Transverse colon (tissue), 4 donors: ENCODE measurements at places on chromosomes 6 and 20. TPM values are rescaled to one million over a fixed set of nuclear protein-coding genes. Genes with fewer than 3 reads are reported as not detected.

Gene CALHM6
- total RNA-seq: 3.3 TPM

Gene ARFGEF3
- 6.7 TPM for total RNA-seq

Gene TFAP2A
- not detected for total RNA-seq

Gene KHDC1L
- not detected for total RNA-seq

Gene PGM3
- 291 TPM for total RNA-seq

Gene GABRR1
- total RNA-seq: not detected

Gene TSBP1
- not detected for total RNA-seq

Gene PHACTR1
- total RNA-seq: 1.6 TPM

Gene FKBP1C
- total RNA-seq: not detected

Gene SLC52A3
- 10.8 TPM for total RNA-seq

Gene ADGRF1
- 1.2 TPM for total RNA-seq

Gene DNAH8
- not detected for total RNA-seq

Gene ZNF311
- 1.9 TPM for total RNA-seq

DNA sequence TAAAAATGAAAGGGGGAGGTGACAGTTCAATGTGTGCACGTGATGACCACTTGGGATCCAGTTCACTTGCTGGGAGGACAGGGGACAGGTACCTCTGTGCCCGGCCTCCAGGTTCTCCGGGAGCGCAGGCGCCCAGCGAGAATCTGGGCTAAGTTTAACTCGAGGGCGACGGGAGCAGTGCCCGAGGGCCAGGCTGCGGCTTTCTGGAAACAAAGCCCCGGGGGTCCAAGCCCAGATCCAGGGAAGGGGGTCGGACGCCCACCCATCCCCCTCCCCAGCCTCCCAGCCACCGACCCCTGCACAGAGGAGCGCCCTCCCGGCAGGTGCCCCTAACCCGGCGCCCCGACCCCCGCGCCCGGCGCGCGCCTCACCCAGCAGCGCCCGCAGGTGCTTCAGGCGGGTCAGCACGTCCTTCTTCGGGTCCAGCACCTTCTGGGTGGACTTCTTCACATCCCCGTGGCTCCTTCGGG is 405 bp downstream of the RALGAPA2 start:
- H3K4me1 ChIP-seq: peaks cover 17% of the 10 kb centered on the region
- peak overlapping the region; percentile 89 for H3K4me3 ChIP-seq
- H3K36me3 ChIP-seq: no peaks in the 10 kb centered on the region
- no peaks in the 10 kb centered on the region for H3K27me3 ChIP-seq

DNA sequence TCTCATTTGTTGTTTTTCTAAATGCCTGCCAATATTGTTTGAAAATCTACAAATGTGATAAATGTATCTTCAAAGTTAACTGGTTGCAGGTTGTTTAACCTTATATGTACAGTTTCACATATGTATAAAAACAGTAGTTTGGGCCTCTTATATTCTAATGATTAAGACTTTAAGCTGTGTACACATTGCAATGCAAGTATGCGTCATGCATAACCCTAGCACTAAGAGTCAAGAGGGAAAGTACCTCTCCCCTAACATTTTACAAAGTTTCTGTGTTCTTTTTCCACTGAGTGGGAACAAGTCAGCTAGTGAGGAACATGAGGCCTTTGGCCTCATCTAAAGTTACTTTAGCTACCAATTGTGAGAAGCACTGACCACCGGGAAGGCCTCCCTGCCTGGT is 25.7 kb upstream of the MICB start:
- H3K36me3 ChIP-seq: no peaks in the 10 kb centered on the region
- DNase-seq: no peak
- H3K27me3 ChIP-seq: no peaks in the 10 kb centered on the region
- no peaks in the 10 kb centered on the region for H3K4me1 ChIP-seq
- no peak overlapping the region for H3K27ac ChIP-seq

DNA sequence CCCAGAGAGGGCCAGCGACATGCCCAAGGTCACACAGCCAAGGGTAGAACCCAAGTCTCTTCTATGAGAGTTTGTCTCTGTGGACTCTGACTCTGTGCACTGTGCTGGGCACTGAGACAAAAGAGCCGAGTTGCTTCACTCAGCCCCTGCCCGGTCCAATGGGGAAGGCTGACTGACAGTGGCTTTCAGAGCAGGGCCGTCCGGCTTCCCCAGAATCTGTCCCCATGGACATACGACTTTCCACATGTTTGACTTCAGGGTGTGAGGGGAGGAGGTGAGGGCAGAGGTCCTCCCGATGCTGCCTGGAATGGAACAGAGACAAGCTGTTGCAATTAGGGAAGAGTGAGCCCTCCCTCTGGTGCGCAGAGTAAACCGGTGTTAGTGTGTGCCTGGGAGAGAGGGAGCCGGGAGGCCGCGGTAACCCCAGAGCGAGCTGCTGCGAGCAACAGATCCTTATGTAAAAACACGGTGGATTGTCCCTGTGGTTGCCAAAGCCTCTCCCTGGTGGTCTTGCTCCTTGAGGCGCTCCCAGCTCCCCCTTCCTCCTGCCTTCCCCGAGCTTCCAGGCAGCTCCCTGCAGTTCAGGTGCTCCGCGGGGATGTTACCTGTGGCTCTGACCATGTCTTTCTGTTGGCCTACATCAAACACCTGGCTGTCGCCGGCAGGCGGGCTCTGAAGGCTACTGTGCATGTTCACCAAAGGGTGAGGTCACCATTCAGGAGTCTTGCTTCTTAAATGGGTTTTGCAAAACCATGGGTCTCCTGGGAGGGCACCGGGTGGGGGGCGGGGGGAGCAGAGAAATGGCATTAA is 672 bp downstream of the SIRPA start:
- peak overlapping the region; percentile 46 for H3K4me3 ChIP-seq
- peak overlapping the region; percentile 90 for H3K27ac ChIP-seq

DNA sequence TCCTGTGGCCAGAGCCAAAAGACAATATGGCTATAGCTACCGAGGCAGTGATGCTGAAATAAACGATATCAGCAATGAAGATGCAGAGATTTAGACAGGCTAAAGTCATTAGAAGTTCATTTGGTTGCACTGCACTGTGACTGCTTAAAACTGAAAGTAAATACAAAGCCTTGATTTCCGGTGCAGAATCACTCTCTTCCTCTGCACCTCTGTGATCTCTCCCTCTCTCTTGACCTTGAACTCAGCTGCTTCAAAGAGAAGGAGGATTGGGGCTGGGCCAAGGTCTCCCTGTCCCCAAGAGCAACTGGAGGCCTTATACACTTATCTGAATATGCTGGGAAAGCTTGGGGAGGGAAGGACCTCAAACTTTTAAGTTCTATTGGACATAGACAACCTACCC is 34.6 kb upstream of the SPACA1 start:
- H3K4me1 ChIP-seq: peaks cover 8% of the 10 kb centered on the region
- H3K27ac ChIP-seq: no peak overlapping the region
- H3K4me3 ChIP-seq: no peak overlapping the region

GRCh38 chr6:2715737-2716136 is 35.0 kb downstream of the MYLK4 start:
- no peaks in the 10 kb centered on the region for H3K27me3 ChIP-seq
- DNase-seq: no peak
- H3K27ac ChIP-seq: peak overlapping the region; percentile 51
- no peaks in the 10 kb centered on the region for H3K36me3 ChIP-seq

DNA sequence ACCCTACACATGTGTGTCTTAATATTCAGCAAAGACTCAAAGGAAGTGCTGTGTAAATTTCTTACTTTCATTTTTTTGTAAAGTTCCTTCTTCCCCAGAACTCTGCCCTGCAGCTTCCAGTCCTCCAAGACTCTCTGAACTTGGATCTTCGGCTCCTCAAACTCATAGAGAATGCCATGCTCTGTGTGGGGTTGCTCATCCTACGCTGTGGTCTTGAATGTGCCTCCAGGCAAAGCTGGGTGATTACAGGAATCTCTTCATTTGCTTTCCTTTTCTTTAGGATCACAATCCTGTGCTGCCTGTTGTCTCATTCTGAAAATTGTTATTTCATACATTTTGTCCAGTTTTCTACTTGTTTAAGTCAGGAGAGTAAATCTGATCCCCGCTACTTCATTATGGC is 14.5 kb upstream of the CDC5L start:
- no peaks in the 10 kb centered on the region for H3K36me3 ChIP-seq
- H3K4me1 ChIP-seq: no peaks in the 10 kb centered on the region
- peaks cover 5% of the 10 kb centered on the region for H3K27me3 ChIP-seq
- no peak overlapping the region for H3K27ac ChIP-seq
- no peak overlapping the region for H3K4me3 ChIP-seq

GRCh38 chr20:62176866-62177265 is 6.0 kb upstream of the MTG2 start:
- no peak for DNase-seq
- no peak overlapping the region for H3K4me3 ChIP-seq
- H3K36me3 ChIP-seq: peaks cover 4% of the 10 kb centered on the region
- no peak overlapping the region for H3K27ac ChIP-seq
- H3K4me1 ChIP-seq: no peaks in the 10 kb centered on the region

DNA sequence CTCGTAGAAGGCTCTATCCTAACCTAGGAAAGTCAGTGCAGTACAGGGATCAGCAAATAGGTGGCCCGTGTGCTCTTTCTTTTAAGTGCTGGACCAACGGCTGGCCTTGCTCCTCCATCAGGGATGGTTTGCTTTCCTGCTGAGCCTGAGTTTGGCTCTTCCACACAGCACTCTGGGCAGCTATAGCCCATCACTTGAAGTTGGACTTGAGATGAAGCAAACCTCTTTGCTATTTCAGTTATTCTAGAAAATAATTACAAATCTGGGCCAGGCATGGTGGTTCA is 66.9 kb upstream of the KCNK16 start:
- no peak overlapping the region for H3K27ac ChIP-seq
- no peak overlapping the region for H3K4me3 ChIP-seq
- H3K27me3 ChIP-seq: no peaks in the 10 kb centered on the region
- H3K36me3 ChIP-seq: no peaks in the 10 kb centered on the region
- no peak for DNase-seq

DNA sequence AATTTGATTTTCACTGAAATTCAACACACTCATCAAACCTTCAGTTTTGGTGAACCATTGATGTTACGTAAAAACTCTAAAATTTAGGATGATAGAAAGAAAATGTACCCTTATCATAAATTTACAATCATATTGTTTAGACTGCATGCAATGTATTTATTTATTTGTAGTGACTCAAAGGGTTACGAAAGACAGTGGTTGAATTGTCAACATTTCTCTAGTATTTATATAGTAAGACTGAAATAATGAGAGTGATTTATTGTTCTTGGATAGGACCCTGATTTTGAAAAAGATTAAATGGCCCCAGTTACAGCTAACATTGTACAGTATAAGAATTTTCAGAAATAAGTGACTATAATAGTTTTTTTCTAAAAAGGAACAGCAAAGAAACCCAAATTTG is 591.5 kb downstream of the RFPL4B start:
- no peaks in the 10 kb centered on the region for H3K27me3 ChIP-seq
- no peak overlapping the region for H3K4me3 ChIP-seq
- DNase-seq: no peak

DNA sequence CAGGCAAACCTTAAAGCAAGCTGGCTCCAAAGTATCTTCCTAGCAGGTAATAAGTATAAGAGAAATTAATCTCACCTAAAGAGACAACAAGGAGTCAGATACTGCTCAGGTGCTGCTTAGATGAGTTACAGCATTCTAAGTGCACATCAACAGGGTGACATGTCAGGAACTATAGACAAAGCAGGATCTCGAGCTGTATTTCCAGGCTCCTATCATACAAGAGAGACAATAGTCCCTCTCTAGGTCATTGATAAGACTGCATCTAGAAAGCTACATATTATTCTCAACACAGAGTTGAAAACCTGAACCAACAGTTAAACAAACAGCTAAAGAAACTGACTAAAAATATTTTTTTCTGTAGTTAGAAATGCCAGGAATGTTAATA is 3.9 kb downstream of the PTPRK start:
- peaks cover 4% of the 10 kb centered on the region for H3K27me3 ChIP-seq
- H3K36me3 ChIP-seq: no peaks in the 10 kb centered on the region
- H3K4me1 ChIP-seq: peaks cover 31% of the 10 kb centered on the region
- no peak overlapping the region for H3K4me3 ChIP-seq
- no peak for DNase-seq

DNA sequence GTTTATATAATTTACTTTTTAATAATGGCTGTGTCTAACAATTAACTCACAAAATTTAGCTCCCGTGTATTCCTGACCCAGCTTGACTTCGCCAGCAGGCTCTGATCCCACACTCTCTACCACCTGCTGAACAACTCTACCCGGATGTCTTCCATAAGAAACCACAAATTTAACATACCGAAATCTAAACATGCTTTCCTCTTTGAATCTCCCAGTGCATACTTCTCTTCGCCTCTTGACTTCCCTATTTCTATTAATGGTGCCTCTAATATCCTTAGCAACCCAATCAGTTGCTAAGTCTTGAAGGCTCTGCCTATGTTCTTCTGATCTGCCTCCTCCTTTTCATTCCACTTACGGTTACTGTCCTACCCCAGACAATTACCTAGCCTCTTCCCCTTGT is 4.6 kb upstream of the MYB start:
- H3K27me3 ChIP-seq: no peaks in the 10 kb centered on the region
- no peak overlapping the region for H3K4me3 ChIP-seq
- peaks cover 5% of the 10 kb centered on the region for H3K4me1 ChIP-seq
- DNase-seq: no peak

GRCh38 chr6:39724787-39725631 is at the start of gene KIF6:
Gene KIF6, minus strand, starts transcription at chr6:39725408. Its CDS starts 98 bp downstream, at chr6:39725310.
- H3K4me3 ChIP-seq: peak within 1 kb of the TSS; percentile 82
- peak; percentile 92 for DNase-seq
- H3K27ac ChIP-seq: peak within 1 kb of the TSS; percentile 60
- no peaks in the 10 kb centered on the region for H3K36me3 ChIP-seq
- no peaks in the 10 kb centered on the region for H3K4me1 ChIP-seq

- H3K36me3 ChIP-seq: no peaks in the 10 kb centered on the region
- H3K27ac ChIP-seq: no peak overlapping the region
- H3K4me3 ChIP-seq: no peak overlapping the region
Measured at GRCh38 chr6:170004585-170005210, 253.3 kb downstream of the ERMARD start.

- no peaks in the 10 kb centered on the region for H3K4me1 ChIP-seq
- DNase-seq: no peak
- H3K36me3 ChIP-seq: no peaks in the 10 kb centered on the region
- H3K4me3 ChIP-seq: no peak overlapping the region
- no peak overlapping the region for H3K27ac ChIP-seq
- no peaks in the 10 kb centered on the region for H3K27me3 ChIP-seq
Measured at GRCh38 chr20:59192533-59192896, 28.9 kb downstream of the ZNF831 start.

DNA sequence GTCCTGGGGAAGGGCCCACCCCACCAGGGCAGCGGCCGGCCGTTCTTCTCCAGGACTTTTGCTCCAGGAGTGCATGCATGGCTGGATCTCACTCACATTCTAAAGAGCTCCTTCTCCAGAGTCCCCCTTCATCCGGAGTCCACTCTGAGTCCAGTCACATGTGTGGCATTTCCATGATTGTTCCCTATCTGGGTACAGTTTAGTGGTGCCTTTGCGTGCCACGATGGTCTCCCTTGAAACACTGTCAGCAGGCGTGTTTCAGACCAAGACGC is 20.9 kb downstream of the OSBPL2 start:
- DNase-seq: no peak
- H3K27me3 ChIP-seq: no peaks in the 10 kb centered on the region
